NCI-H774 (cell line): ENCODE measurements at places on chromosomes 16 and 17.

DNA sequence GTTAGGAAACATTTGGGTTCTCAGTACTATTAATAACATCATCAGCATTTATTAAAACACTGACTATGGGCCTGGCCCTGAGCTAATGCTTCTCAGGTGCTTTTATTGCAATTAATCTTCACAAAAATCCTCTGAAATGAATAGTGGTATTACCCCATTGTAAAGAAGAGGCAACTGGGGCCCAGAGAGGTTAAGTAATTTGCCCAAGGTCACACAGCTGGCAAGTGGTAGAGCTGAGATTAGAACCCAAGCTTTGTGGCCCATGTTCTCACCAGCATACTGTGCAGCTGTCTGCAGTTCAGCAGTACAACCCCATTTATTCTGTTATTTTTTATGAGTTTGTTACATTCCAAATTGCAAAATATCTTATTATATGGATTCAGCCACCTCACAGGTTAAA, 82.3 kb downstream of the TBC1D16 start:
- DNase-seq = no peak

DNA sequence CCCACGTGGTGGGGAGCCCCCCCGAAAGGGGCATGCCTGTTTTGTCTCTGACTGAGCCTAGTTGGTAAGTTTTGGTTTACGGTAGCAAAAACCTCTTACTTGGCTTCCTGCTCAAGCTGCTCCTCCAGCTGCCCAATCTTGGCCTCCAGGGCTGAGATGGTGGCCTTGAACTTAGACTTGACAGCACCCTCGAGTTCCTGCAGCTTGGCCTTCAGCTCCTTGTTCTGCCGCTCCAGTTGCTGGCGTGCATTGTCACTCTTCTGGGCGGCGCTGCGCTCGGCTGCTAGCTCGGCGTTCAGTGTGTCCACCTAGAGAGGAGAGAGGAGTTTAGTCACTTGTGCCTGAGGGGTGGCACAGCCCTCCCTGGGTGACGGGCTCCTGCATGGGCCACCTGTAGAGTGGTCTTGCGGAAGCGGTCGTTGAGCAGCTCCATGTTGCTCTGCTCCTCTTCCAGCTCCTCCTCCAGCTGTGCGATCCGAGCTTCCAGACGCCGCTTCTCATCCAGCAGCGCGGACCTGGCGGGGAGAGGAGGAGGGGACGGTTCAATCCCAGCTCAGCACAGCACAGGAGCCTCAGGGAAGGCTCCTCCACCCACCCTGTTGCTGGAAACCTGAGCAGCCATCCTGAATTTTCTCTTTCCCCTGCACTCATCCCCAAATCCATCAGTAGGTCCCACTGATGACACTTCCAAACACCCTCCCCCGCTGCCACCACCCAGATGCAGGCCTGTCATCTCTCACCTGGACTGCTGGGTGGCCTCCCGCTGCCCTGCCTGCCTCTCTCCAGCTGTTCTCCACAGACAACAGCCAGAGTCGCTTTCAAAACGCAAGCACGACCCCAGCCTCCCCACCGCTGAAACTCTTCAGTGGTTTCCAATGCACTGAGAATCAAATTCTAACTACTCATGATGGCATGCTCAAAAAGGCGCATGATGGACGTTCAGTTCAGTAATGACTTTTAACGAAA, 44.6 kb downstream of the NDEL1 start:
- DNase-seq = no peak

DNA sequence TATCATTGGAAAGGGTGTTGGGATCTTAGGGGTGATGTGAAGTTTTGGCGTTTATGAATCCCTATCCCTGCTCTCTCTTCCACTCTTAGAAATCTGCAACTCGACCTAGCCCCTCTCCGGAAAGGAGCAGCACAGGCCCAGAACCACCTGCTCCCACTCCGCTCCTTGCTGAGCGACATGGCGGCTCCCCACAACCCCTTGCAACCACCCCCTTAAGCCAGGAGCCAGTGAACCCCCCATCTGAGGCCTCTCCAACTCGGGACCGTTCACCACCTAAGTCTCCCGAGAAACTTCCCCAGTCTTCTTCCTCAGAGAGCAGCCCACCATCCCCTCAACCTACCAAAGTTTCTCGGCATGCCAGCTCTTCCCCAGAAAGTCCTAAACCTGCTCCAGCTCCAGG, 9.0 kb downstream of the SRRM2 start:
- DNase-seq = no peak

DNA sequence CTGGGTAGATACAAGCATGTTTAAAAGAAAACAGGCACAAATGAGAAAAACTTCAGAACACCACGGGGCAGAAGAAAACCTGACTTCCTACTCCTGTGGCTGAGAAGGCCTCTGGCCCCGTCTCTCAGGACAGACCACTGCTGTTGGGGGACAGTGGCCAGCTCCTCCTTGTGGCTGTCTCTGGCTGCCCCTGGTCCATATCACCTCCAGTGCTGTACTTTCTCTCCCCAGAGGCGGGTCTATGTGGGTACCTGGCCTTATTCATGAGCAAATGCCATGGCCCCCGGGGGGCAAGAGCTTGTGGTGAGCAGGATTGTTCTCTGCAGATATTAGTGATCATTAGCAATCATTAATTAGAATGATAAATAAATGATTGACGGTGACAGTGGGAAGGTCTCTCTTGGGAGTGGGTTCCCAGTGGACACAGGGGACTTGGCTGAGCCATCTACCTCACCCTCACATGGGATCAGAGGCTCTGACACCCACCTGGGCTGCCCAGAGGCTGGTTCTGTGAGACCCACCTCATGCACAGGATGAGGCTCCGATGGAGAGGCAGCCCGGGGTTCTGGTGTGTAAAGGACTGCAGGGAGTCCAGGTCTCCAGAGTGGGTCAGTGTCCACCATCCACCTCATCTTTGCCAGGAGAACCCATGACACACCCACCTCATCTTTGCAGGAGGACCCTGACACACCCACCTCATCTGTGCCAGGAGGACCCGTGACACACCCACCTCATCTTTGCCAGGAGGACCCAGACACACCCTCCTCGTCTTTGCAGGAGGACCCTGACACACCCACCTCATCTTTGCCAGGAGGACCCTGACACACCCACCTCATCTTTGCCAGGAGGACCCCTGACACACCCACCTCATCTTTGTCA, 30.6 kb upstream of the CBFA2T3 start:
- DNase-seq = no peak

DNA sequence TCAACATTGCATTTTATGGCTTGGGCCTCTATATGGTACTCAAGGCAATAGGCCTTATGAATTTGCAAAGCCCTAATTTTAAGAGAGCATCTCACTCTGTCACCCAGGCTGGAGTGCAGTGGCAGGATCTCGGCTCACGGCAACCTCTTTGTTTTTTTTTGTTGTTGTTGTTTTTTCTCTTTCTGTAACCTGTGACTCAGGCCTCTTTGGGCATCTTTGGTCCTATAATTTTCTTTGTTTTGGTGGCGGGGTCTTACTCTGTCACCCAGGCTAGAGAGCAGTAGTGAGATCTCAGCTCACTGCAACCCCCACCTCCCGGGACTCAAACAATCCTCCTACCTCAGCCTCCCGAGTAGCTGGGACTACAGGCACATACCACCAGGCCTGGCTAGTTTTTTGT, 21.8 kb upstream of the HERPUD1 start:
- no peak for DNase-seq

DNA sequence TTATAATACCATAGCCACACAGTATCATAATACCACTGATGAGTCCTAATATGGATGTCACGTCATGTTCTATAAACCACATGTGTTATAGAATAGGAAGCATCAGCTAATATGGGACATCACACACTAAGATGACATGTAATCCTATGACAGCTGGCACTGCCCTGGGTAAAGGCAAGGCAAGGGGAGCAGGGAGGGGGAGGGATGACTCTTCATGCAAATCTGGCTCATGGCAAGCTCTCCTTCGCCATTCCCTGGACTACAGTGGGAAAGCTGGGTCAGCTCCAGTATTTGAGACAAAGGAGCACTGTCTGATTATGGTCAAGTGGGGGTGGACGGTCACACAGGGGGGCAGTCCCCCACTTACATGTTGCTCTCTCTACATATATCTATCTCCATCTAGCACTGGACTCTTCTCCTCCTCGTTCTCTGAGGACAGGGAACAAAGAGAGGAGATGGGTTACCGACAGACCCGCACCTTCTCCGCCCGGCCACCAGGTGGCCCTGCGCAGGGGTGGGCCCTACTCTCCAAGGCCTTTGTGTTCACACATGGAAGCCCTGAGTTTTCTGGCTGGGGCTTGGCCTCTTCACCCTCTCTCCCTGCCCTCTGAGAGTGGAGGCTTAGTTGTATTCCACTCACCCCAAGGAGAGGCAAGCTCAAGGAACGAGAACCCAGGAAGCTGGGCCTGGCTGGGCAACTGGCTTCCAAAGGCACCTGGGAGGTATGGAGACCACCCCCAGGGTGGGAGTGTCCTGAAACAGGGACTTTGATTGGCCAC, 23.4 kb upstream of the MPO start:
- DNase-seq = peak; percentile 25

GRCh38 chr16:86955136-86955855, 361.9 kb downstream of the C16orf95 start:
- no peak for DNase-seq

GRCh38 chr16:51144203-51144602, 6.9 kb downstream of the SALL1 start:
- peak; percentile 67 for DNase-seq

DNA sequence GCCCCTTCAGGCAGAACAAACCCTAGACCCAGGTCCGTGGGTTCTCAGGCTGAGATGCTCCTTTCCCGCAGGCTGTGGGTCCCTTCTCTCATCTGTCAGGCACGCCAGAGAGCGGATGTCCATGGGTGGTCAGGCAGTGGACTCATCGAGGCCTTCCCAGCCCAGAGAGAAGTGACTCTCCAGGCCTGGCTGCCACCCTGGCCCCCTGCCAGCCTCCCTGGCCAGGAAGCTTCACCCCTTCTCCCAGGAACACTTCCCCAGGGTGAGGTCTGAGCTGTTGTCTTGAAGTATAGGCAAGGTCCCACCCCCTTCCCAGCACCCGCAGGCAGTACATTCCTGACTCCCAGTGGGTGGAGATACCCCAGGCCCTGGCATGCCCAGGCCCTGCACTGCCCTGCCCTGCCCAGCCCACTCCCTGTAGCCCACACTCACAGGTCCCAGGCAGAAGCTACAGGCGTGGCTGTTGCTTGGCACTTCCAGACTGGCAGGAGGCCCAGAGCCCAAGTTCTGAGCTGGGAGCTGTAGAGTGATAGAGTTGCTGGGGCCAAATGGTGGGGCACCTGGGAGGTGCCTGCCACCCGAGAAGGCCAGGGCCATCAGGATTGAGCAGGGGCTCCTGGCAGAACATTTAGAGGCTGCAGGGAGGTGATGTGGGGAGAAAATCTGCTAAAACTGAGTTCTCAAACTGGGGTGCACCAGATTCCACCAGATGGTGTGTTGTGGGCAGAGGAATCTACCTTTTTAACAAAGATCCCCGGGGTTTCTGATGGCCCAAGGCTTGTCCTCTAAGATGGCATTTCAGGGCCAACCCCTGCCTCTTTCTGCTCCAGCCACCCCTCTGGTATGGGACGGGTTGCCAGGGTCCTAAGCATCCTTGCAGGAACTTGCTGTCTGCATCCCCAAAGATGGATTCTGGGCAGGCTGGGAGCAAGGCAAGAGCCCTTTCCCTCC, 6.7 kb downstream of the ITGA3 start:
- DNase-seq = no peak

DNA sequence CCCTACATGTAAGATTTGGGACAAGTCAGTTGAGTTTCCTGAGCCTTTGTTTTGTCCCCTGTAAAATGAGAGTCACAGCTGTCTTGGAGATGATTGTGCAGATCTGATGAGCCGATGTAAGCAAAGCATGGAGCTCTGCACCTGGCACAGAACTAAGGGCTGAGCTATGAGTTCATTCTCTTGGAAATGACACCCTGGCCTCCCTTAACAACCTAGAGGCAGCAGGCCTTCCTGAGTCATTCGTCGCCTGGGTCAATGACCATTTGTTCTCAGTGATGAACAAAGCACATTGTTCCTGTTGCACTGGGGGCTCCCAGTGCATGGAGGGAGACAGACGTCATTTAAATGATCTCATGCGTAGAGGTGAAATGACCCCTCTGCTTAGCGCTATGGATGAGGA, 62.8 kb upstream of the GCSH start:
- DNase-seq = no peak

DNA sequence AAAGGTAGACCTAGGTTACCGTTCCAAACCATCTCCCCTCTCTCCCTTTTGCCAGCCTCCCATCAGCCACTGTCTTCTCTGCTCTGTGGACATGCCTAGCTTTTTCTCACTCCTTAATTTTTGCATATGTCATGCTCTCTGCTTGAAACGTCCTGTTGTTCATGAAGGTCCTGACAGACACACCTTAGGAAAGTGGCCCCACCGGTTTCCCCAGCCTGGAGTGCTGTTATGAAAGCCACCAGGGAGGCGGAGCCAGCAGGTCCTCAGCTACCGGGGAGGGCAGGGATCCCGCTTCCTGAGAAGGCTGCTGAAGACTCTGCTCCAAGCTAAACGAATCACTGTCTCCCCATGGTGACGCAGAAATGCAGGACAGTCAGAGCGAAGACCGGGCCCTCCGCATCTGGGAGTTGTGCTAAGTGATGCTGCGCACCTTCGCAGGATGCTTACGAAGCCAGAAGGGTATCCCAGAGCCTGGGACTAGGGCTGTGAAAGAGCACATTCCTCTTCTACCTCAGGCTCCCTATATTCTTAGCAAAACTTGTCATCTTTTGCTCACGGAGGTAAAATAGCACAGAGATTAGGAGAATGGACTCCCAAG, 2.3 kb upstream of the SLC16A11 start:
- no peak for DNase-seq
